ENCODE measurements at places on chromosomes 13 and 19.

DNA sequence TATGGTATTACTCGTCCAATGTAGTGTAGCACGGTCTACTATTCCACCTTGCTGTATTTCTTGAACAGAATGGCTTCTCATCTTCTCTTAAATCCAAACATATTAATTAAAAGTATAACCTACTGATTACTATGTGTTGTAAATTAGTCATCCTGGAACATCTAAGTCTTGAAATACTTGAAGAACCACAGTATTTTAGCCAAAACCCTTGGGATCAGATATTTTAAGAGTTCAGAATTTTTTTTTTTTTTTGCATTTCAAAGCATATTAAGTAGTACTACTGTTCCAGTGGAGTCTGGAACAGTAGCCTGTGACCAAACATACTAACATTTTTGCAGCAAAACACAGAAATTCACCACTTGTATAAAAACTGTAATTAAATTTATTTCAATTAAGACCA lies 30.1 kb downstream of the ZC3H13 start:
- DNase-seq = no peak

DNA sequence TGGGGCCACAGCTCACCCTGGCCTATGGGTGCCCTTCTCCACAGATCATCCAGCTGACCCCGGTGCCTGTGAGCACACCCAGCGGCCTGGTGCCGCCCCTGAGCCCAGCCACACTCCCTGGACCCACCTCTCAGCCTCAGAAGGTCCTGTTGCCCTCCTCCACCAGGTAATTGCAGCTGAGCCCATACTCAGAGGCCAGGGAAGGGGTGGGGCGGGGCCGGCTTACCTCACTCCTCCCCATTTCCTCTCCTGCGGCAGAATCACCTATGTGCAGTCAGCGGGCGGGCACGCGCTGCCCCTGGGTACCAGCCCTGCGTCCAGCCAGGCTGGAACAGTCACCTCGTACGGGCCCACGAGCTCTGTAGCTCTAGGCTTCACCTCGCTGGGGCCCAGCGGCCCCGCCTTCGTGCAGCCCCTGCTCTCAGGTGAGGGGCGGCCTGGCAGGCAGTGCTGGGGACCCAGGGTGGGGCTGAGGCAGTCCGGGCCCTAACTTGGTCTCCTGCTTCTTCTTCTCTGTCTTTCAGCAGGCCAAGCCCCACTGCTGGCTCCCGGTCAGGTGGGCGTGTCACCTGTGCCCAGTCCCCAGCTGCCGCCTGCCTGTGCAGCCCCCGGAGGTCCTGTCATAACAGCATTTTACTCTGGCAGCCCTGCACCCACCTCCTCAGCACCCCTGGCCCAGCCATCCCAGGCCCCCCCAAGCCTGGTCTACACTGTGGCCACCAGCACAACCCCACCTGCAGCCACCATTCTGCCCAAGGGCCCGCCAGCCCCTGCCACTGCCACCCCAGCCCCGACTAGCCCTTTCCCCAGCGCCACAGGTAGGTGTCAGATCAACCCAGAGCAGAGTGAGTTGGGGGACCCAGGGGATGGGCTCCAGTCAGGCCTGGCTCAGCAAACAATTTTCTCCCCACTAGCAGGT lies 9.6 kb upstream of the PRR19 start:
- DNase-seq = no peak

DNA sequence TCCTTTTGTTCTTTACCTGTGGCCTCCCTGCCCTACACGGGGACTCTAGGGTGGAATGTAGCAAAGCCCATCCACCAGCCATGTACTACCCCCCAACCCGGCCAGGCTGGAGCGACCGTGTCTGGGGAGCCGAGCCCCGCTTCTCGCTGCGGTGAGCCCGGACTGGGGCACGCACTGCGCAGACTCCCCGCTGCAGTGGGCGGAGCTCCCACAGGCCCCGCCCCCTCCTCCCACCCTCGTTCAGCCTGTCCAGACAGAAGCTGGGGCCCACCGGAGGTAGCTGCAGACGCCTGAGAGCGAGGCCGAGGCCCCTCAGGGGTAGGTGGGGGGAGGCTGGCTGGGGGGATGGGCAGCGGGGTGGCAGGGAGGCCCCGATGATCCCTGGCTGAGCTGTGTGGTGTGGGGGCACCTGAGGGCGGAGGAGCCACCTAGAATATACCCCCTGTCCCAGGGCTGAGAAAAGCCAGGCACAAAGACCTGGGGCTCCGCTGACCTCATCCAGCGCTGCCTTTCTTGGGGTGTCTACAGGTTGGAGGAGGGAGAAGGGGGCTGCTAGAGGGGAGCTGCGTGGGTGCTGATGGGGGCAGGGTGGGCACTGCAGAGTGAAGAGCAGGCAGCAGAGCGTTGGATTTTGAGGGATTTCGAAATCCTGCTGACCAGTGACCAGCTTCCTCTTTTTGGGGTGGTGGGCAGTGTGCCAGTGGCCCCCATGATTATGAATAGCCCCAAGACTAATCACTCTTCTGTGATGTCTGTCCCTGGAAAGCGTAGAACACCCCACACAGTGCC lies 17.3 kb downstream of the PLD3 start:
- DNase-seq = peak; percentile 79

DNA sequence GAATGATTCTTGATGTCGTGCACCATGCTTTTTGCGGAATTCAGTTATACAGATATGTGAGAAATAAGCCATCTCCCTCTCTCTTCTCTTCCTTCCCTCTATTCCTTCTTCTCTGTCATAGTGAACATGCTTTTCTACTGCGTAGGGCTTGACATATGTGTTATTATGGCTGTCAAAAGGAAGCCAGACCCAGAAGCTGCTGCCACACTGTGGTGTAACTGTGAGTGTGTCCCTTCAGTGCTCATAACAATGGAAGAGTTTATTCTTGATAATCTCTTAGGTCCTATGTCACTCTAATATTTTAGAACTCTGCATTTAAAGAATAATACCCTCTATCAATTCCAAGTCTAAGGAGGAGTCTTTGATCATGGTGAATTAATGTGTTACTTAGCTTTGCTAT lies 208.9 kb upstream of the TMTC4 start:
- DNase-seq = no peak

DNA sequence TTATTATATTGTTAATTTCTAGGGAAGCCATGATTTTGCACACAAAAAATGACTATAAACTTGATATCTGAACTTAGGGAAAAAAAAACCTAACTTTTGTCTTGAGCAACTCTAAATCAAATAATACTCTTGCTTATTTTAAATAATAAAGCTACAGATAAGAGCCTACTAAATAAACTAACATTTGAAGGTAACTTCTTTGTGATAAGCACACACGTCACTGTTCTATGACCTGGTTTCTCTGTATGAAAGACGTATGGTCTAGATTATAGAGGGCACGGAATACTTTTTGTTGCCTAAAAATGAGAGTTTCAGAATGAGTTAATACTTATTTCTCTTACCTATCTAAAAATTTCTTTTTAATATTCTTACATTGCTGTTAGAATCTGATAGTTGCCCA lies 603.2 kb downstream of the DCT start:
- no peak for DNase-seq

- no peak for DNase-seq
These were observed 27.2 kb downstream of the RCBTB2 start for GRCh38 chr13:48505597-48506091.

DNA sequence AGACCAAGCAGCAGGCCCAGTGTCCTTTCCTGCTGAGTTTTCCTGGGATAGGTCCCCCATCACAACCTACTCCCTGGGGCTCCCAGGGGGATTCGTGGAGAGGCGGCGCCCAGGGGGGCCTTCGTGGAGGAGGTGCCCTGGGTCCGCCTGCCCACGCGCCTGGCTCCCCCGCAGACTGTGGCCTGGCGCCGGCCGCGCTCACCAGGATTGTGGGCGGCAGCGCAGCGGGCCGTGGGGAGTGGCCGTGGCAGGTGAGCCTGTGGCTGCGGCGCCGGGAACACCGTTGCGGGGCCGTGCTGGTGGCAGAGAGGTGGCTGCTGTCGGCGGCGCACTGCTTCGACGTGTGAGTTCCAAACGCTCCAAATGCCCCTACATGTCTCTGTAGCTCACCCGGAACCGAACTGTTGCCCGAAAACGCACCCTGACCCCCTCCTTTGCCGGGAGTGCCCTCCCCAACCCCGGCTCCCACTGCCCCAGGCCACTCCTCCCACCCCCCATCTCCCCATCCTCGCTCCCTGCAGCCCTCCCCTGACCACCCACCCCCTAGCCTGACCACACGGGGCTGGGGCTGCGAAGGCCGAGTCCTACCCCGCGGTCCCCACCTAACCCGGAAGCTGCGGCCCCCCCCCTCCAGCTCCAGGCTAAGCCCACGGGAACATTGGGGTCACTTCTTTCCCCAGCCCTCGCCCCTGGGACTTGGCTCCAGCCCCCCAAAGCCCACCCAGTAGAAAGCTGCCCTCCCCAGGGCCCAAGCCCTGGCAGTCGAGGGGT lies 3.3 kb downstream of the TIMM13 start:
- no peak for DNase-seq

DNA sequence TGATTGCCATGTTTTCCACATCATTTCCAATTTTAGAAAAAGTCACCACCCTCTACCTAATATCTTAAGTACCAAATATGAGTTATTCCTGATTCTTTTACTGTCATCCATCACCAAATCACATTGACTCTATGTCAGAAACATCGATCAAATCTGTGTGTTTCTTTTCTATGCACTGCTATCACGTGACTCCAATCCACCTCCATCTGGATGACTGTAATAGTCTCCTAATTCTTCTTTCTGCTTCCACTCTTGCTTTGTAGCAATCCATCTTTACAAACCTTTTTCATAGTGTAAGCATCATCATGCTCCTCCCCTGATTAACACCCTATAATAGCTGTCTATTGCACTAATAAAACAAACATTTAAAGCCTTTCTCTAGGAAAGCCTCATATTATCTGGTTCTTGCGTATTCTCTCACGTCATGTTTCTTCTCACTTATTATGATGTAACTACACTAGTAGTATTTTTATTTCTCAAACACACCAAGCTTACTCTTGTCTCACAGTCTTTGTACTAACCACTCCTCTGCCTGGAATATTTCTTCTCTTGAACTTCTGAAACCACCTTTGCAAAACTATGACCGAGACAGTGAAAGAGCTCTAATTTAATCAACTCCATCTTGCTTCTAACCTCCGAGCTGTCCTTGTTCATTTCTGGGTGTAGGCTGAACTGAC lies 10.7 kb upstream of the FPR3 start:
- DNase-seq = no peak

- DNase-seq = no peak
These were observed 31.1 kb downstream of the RYR1 start for GRCh38 chr19:38464421-38465082.

DNA sequence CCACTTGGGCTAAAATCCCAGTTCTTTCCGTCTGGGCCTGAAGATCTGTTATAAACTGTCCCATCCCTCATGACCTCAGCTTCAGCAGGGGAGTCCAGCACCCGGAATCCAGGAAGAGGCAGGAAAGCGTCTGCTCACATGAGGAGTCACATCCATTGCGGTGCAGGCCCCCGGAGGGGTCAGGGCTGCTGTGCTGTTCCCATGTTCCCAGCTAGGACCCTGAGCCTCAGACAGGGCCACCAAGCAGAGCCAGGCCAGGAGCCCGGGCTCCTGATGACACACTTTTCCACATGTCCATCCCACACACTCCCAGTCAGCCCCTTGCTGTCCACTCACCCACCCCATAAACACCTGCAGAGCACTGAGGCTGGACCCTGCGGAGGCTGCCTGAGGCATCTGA lies 45.3 kb upstream of the VSTM2B start:
- DNase-seq = no peak

DNA sequence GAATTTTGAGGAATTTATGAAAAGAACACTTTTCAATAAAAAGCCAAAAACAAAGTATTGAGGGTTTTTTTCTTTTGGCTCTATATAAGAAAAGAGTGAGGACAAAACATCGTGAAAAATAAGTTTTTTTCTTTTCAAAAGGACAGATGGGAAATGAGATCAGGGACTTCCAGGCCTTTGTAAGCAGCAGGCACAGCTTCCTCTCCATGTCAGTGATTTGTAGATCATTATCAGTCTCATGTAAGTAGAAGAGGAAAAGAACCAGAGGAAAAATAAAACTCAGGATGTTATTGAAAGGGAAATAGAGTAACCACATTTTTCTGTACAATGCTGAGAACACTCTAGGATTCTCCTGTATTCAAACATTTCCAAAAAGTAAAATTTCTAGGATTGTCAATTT lies 29.9 kb downstream of the DOCK9 start:
- DNase-seq = no peak

DNA sequence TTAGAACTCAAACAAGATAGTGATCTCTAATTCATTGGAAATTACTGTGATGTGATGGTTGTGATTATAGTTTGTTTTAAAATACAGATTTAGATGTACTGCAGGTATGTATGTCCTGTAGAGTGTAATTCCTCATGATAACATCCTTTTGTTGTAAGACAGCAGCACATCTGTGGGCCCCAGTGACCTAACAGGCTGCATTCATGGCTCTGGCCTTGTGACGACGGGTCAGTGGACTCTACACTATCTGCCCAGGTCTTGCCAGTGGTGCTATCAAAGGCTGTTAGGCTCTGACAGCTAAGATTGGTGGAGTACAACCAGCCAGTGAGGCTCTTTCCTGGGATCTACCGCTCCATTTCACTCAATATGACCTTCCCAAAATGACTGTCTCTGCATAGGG lies 158.4 kb downstream of the MTUS2 start:
- DNase-seq = no peak

GRCh38 chr13:40139896-40140520 lies 484.5 kb downstream of the COG6 start:
- no peak for DNase-seq

GRCh38 chr13:72199640-72200039 lies 332.6 kb upstream of the DACH1 start:
- DNase-seq = no peak

GRCh38 chr13:43348397-43348796 lies 325.0 kb downstream of the DNAJC15 start:
- peak; percentile 18 for DNase-seq

DNA sequence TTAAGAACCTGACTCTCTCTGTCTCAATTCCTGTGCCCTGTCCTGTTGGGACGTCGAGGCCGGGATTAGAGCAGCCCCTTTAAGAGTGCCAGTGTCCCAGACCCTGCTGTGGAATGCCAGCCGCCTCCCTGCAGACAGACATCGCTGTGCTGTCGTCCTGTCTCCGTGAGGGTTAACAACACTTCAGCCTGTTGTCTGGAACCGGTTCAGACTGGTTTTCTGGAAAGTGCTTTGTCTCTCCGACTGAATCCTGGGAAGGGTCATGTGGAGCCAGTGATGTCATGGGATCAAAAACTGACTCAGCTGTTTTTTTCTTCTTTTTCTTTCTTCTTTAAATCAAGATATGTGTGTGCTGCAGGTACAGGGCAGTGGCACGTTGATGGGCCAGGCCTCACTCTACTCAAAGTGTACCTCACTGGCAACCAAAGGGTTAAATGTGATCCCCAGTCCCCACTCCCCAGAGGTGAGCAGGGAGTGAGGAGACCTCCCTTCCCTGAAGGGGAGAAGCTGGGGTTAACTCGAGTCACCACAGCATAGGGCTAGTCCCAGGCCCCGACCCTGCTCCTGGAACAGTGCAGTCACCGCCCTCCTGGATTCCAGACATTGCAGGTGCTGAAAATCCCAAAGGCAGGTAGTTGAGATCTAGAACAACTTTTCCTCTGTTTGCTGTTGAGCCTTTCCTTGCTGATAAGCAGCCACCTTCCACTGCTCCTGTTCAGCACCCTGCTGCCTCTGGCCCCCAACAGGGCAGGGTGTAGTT lies 50.8 kb downstream of the TSSK6 start:
- no peak for DNase-seq

- DNase-seq = no peak
These were observed 201.1 kb downstream of the NBEA start for GRCh38 chr13:35143123-35143522.

GRCh38 chr13:104871456-104871855 lies 1664.0 kb downstream of the EFNB2 start:
- no peak for DNase-seq

GRCh38 chr19:48292798-48293197 lies 22.9 kb downstream of the ZNF114 start:
- DNase-seq = peak; percentile 88

All from EL (cell line).